HT-29 (cell line): ENCODE measurements at places on chromosomes 3 and 15. TPM values are rescaled to one million over a fixed set of nuclear protein-coding genes. Genes with fewer than 3 reads are reported as not detected.

HRG gene
- total RNA-seq, result not detected in 2 replicates

ARPIN gene
- 4.7 and 7.9 TPM in 2 replicates for total RNA-seq

DNA sequence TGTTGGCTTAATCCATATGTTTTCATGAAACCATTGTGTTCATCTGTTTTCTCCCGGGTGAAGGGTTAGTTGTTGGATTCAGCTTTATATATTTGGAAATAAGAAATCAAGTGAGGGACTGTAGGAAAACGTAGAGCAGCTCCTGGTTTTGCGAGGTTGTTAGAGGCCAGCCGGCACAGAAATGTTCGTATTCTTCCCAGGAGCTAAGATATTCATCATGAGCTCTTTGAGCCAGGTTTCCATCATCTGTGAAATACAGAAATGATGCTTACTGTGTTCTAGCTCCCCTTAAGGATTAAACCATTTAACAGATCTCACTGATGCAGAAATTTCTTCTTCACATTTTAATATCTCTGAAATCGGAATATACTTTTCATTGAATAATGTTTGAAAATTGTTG lies 235.5 kb downstream of the PTPRG start:
- no peak for DNase-seq

DNA sequence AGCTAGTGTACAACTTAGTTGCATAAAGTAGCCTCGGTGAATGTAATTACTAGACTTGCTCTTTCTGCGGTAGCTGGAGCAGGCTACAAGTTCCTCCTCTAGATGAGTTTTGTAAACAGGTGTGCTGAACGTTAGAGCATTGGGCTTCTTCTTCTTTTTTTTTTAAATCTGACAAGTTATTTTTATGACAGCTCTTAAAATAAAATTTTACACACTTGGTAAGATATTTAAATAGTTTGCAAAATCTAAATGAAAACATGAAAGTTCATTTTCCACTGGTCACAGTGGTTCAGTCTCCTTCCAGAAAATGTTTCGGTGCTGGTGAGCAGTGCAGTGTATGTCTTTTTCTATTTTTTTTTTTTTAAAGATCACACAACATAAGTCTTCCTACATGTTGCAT lies 3.0 kb downstream of the CCR9 start:
- DNase-seq, result no peak

- no peak for DNase-seq
Measured at GRCh38 chr3:58034738-58035523, 26.7 kb downstream of the FLNB start.

DNA sequence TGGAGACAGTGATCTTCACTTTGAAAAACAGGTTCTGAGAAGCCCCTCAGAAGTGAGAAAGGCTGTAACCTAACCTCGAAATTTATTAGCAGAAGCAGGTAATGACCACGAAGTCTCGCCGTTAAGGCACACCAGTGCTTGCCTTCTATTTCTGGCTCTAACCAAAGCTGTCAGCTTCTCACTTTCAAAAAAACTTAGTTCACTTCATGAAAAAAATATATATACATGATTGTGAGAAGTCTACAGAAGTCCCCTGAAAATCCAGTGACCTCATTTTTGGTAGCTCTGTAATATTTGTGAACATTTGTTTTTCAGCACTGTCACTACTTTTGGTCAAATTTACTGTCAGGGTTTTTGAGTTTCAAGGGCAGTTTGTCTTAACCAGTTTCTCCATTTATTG lies 19.1 kb upstream of the AKAP13 start:
- DNase-seq, result no peak

- no peak for DNase-seq
Measured at GRCh38 chr3:194727435-194728128, 41.9 kb downstream of the FAM43A start.

MINAR1 gene
- total RNA-seq, result 0.25 and 0.42 TPM in 2 replicates

DNA sequence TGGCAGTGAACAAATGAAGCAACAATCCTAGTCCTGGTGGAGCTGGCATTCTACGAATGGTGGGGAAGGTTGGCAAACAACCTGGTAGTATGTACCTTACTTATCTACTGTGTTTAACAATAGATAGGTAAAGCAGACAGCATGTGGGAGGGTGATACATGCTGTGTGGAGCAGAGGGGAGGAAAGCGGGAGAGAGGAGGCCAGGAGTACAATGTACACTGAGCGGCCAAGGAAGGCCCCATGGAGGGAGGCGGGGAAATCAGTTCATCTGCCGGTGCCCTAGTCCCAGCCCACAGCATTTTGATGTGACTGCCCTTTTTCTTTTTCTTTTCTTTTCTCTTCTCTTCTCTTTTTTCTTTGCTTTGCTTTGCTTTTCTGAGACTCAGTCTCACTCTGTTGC lies 5.3 kb upstream of the RHCG start:
- DNase-seq, result no peak

ZNF860 gene
- total RNA-seq, result 3.9 and 7.5 TPM in 2 replicates

DNA sequence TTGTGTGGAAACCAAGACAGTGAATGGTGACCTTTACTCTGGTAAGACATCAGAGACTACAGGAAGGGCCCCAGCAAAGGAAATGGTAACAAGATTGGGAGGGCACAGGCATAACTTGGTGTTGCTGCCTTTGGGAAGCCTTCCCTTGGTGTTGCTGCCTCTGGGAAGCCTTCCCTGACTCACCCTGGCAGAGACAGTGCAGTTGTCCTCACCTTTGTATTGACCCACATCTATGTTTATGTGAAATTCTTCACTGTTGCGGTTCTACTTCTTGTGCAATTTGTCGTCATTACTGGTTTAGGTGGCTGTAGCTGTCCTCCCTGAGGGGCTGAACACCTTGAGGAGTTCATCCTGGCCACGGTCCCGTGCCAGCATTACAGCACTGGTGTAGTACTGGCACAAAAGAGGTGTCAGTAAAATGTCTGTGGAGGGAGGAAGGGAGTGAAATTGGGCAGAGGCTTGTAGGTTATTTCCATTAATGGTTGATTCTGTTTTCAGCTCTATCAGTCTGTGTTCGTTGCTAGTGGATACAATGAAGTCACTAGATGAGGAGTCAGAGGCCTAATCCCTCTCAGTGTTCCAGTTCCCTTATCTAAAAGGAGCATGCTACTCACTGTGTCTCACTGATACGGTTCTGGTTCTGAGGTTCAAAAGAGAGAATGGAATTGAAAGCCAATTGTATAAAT lies 21.6 kb downstream of the IFT122 start:
- no peak for DNase-seq

DNA sequence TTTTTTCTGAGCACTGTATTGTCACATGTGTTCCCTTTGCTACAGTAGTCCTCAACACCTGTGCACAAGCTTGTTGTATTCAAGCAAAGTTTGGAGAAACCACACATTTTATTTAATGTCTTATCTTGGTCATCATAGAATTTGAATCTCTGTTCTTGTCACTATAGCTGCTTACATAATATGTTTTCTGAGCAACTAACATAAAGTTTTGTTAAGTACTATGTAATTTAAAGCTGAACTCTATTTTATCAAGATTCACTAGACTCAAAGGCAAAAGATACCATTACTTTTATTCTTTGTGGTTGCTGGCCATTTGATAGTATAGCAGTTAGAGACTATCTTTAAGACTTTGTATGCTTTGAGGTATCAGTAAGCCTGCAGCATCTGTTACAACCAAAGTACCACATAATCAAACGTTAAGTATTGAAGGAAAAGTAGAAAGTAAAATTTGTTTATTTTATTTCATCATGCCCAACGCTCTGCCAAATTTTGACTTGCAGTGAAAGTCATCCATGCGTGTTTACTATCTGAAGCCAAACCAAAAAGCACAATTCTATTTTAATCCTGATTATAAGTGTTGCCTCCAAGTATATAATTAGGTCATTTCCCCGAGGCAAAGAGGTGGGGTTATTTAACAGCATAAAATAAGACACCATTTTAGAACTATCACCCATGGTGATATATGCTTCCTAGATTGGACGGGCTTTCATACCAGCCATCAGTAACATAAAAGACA lies 10.3 kb upstream of the ABHD10 start:
- DNase-seq, result no peak

DNA sequence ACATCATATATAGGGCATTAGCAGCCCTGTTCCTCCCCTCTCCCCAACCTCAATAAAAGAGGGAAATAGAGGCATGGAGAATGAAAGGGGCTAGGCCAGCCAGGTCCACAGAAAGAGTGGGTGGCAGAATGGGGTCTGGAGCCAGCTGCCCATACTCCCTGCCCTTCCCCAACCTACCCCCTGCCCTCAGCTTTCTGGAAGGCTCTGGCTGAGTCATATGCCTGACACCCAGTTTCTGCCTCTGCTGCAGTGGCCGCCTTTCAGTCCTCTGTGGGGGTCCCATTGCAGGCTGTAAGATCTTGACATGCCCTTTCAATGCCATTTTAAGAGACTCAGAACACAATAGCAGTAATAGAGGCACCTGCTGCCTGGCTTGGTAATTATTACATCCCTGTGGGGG lies 95.7 kb downstream of the LINGO1 start:
- no peak for DNase-seq

OR5K2 gene
- not detected in 2 replicates for total RNA-seq

GRCh38 chr15:74827614-74828013 lies 1.2 kb downstream of the CPLX3 start:
- DNase-seq, result peak; percentile 30

- peak; percentile 50 for DNase-seq
Measured at GRCh38 chr3:134449277-134449676, 36.5 kb downstream of the ANAPC13 start.

NPTN gene
- 108 and 110 TPM in 2 replicates for total RNA-seq

GRCh38 chr3:110456438-110457138 lies 615.0 kb upstream of the NECTIN3 start:
- DNase-seq, result peak; percentile 6

GRCh38 chr15:66454143-66454542 lies 43.4 kb downstream of the SNAPC5 start:
- DNase-seq, result no peak

DNA sequence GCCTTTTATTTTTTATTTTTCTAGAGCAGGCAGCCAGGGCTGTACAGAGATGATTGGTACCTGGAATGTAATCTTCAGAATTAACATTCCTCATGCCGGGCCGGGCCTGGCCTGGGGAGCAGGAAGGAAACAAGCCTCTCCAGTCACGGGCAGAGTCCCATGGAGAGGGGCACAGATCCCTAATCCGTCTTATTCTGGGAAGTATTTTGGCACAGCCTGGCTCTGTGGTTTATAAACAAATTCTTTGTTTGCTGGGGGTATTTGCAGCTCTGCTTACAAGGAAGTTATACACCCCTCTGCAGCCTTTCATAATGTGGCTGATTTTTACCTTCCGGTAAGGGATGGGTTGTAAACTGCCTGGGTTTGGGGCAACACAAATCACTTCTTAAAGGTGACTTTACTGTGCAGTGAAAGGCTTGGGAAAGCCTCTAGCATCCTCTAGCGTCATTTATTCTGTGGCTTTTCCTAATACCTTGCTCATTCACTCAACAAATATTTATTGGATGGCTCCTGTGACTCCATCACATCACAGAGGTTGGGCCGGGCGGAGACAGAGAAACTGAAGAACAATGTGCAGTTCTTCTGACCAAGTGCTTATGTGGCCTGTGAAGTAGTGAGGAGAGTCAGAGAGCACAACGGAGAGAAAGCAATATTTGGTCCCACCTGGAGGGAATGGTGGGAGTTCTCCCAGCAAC lies 2.7 kb downstream of the SLC6A20 start:
- DNase-seq, result peak; percentile 49

GRCh38 chr3:187808527-187808895 lies 63.2 kb upstream of the BCL6 start:
- DNase-seq, result no peak

SLCO2A1 gene
- total RNA-seq, result not detected in 2 replicates

- DNase-seq, result peak; percentile 90
Measured at GRCh38 chr3:149808209-149808829, 4.7 kb upstream of the RNF13 start.
